Erythroblast (primary cell): ENCODE measurements at places on chromosomes 3 and 15.

DNA sequence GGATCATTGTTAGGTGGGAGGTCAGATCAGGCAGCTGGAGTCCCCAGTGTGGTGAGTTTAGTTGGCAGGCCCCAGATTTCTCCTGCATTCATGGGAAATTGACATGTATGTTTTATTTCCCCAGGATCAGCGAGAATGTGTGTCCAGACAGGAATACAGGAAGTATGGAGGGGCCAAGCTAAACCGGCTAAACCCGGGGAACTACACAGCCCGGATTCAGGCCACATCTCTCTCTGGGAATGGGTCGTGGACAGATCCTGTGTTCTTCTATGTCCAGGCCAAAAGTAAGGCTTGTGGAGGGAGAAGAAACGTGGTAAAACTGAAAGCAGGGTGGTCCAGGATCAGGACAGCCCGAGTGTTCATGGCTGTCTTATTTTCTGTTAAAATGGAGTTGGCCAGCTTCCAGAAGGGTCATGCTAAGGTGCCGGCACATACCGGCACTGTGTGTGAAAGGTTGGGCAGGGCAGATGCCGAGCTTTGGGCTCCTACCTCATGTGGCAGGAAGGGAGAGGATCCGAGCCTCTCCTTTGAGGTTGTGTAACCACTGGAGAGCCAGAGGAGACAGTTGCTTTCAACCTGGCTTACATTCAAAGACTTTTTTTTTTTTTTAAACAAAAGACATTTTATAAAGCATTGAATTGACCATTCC is 83.1 kb downstream of the PGPEP1L start:
- no peak for DNase-seq

DNA sequence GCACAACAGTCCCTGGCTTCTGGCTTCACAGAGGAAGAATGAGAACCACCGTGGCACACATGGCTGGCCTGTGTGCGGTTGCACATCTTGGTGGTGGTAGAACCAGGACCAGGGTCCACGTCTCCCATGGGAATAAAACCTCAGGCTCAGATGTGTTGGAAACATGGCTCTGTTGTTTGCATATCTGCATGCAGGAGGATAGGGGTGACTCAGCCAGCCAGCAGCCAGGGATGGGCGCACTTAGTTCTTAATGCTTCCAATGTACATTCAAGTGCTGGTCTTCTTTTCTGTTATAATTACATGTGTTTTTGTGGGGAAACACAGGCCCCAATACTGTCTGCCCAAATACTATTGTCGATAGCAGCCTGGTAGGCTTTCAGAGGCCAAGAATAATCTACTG is 35.8 kb upstream of the BCL2L10 start:
- no peak for DNase-seq

DNA sequence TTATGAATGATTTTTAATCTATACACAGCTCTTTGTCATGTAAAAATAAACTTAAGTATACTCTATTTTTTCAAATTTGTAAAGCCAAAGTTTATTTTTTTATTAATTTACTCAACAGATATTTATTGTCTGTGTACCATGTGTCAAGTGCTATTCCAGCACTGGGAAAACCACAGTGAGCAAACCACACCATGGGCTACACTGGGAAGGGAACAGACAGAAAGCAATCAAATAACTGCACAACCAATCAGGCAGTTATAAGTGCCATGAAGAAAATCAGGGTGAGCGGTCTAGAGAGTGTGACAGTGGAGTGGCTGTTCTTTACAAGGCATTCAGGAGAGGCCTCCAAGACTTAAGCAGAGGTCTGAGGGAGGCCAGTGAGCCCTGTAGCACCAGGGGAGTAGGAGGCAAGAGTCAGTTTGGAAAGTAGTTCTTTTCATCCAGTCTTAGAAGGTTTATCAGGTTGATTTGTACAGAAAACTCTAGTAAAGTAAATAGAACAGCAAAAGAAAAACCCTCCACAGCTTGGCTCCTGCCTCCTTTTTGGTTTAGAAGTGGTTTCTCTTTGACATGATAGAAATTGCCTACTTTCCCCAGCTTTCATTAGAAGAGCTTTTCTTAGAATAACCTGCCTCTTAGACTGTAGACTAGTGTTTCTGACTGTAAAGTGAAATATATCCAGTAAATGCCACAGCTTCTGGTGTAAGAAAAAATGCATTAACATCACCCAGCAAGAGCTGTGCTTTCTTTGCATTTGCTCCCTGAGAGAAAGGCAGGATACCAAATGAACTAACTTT is 13.7 kb downstream of the EIF2AK4 start:
- no peak for DNase-seq

DNA sequence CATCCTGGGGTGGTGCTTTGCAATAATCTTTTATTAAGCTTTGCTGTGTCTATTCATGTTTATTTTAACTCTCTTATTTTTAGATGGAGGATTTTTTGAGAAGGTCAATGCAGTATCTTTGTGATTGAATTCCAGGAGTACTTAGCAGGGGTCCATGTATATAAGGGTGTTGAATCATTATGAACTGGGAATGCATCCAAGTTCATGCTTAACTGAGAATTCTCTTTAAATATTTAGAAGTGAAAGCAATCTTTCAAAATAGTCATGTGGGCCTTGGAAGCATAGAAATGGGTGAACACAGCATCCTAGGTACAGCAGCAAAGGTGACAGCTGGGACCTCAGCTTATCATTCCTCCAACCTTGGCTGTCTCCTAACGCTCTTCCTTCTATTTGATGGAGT is 27.3 kb downstream of the SPTSSB start:
- DNase-seq = no peak

DNA sequence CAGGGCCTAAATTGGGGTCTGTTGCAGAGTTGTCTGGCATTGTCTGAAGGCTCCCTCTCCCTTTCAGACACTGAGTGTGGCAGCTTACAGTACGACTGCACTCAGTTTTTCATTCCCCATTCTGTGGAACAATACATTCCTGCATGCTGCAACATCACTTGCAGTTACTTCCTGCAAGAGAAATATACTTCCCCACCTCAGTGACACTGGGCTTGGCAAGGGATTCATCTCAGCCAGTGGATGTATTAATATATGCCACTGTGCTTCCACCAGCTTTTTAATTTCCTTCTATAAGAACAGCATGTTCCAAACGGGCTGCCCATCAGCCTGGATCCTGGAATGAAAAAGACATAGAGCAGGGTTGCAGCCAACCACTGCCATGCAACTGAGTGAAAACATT is 23.1 kb downstream of the B3GALNT1 start:
- no peak for DNase-seq

GRCh38 chr15:70050970-70051369 is 46.7 kb downstream of the TLE3 start:
- DNase-seq = no peak

DNA sequence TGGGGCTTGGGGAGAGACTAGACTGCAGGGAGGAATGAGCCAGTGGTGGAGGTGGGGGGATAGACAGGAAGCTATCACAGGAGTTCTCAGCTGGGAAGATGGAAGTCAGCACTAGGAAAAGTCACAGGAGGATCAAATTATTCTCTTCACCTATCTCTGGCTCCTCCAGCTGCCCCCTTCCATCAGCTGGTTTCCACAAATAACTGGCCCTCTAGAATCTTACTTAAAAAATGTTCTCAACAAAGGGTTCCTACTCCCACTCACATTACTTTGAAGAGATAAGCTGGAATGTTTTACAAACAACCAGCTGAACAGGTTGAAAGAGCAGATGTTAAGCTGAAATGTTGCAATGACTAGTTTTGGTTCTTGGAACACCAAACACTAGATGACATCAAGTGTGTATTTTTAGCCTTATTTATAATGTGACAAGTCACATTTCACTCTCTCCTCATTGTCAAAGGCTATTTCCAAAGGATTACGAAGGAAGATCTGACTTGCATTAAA is 102.7 kb upstream of the AADACL2 start:
- DNase-seq = no peak

DNA sequence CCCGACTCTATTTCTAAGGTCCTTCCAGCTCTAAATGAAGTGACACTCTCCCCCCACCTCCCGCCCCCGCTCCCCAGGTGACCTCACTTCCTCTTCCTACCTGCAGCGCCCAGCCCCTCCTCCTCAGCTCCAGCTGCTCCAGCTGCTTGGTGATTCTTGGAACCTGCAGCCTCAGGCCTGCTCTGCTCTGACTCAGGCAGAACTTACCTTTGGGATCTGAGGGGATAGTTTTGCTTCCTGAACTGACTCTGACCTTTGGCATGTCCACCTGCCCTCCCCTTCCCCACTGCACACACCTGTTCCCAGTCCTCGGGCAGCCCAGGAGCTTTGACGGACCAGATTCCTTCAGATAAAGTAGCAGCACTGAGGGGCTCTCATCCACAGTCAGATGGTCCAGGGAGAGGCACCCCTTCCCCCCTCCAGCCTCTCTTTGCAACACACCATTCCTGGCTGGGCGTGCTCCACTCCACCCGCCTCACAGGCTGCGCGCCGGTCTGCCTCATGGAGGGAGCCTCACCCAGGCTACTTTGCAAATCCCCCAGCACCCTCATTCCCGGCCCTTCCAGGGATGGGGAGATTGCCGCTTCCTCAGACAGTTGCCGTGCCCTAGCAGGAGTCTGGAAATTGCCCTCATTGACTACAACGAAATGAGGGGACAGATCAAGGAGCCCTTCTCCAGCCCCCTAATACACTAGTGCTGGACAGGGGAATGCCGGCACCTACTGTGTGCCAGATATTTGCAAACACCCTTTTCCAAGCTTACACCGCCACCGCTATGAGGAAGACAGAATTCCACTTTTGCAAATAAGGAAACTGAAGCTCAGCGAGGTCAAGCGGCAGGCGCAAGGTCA is 692 bp upstream of the C15orf39 start:
- DNase-seq = peak; percentile 45

DNA sequence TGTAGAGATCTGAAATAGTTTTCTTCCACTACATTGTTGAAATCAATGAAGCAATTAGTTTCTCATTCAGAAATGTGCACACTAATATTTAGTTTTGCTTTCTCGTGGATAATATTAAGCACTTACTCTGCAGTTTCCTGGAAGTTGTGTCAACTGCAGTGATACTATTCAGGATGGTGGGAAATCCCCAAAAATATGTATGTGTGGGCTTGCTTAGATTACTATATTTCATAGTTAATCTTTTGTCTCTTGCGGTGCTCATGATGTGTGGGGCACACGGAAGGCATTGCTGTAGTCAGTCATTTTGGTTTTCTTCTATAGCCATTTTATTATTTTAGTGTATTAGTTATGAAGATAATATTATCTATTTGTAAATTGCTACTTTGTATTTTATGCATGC is 19.7 kb downstream of the RAB11A start:
- DNase-seq = no peak

DNA sequence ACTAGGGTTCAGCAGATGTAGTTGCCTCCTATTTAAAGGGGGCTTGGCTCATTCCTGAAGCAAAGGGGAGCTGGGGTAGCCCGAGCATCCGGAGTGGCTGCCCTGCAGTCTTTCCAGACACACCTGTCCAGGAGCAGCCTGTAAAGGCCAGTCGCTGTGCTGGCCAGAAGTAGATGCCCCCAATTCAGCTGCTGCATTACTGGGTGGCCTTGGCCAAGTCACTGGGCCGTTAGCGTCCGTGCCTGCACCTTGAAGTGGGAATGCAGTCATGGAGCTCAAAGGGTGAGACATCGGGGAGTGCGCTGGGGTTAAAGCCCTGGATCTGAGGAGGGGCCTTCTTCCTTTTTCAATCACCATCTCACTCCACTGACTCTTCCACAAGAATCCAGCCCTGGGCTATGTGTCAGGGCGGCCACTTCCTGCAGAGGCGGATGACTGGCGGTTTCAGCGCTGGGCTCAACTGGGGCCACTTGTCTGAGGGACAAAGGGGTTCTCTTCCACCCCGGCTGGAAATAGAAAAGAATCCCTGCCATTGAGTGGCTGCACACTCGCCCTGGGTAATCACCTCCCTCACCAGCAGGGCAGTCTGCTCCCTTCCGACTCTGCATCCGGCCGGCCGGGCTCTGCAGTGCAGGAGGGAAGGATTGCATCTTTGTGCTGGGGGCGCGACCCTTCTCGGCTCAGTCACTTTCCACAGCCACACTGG is 11.8 kb downstream of the ALDH1A3 start:
- DNase-seq = no peak

GRCh38 chr15:32802286-32802936 is 84.6 kb downstream of the GREM1 start:
- no peak for DNase-seq

- DNase-seq = no peak
Observed at GRCh38 chr3:144553301-144553700, 581.7 kb downstream of the DIPK2A start.

GRCh38 chr15:75389791-75390382 is 21.5 kb upstream of the MAN2C1 start:
- DNase-seq = no peak

GRCh38 chr15:52066842-52067544 is 45.6 kb downstream of the BCL2L10 start:
- no peak for DNase-seq

- DNase-seq = no peak
Observed at GRCh38 chr3:46215810-46216414, 7.8 kb upstream of the CCR1 start.

DNA sequence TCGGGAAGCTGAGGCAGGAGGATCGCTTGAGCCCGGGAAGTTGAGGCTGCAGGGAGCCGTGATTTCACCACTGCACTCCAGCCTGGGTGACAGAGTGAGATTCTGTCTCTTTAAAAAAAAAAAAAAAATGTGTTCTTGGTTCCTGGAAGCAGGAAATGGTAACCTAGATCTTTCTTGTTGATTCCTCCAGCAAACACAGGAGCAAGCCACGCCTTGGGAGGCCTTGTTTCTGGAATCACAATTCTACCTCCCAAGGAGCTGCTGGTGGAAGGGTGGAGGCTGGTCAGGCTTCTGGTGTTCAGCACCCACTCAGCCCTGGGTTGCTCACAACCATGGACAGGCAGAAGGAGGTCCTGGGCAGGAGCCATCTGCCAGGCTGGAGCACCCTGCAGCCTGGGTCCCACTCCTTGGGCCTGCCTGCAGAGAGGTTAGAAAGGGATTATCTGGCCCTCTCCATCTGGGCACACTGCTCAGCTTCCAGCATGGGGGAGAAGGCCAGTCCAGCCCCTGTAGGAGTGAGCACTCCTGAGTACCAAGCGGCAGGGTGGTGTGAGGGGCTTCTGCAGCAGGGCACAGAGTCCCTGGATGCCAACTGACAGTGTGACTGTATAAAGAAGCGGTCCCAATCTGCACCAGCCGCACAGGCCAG is 65.6 kb downstream of the ABTB1 start:
- no peak for DNase-seq

DNA sequence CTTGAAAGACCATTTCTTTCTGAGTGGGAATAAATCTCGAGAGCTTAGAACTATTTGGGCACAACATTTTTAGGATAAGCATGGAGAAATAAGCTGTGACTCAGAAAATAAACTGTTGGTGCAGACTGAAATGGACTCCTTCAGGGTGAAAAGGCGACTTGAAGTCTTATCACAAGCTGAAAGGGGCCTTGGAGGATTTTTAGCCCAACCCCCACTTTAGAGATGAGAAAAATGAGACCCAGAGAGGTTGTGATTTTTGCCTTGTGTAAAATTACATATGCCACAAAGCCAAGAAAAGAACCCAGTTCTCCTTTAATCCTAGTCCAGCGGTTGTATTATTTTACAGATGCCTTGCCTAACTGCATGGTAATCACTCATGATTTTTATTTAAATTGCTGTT is 1.5 kb downstream of the ATP1B3 start:
- DNase-seq = peak; percentile 64

DNA sequence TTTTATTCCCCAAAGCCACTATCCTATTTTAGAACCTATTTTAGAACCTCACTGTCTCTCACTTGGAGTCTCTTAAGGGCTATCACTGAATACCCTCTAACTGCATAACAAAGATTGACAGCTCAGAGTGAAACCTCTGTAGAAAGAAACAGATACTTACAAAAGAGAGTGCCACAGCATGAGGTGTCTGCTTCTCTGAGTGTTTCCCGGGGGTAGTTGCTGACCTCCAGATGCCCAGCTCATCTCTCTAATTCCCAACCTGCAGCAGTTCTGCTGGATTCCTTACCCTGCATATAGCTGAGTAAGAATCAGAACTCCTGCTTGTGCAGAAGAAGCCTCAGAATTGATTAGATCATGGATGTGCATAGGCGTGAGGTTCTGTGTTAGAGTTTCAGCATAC is 34.5 kb downstream of the P3H2 start:
- DNase-seq = no peak
